ENCODE measurements at places on chromosomes 2 and 18.

DNA sequence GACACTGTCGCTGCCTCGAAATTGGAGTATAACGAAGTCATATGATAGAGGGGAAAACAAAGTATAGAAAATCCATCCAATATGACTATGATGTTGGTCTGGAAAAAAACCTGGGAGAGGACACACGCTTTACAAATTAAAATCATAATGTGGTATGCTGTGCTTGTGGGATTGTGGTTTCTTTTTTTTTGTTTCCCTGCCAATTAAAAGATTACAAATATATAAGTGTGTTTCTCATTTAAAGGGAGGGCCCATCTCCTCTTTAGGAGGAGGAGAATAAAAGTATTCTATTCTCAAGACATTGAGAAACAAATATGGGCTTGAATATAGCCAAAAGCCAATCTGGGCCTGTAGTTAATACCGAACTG, 86.6 kb downstream of the EPHA4 start:
- no peak for DNase-seq

- no peak for DNase-seq
Measured at GRCh38 chr18:56188529-56189275, 449.7 kb downstream of the TXNL1 start.

DNA sequence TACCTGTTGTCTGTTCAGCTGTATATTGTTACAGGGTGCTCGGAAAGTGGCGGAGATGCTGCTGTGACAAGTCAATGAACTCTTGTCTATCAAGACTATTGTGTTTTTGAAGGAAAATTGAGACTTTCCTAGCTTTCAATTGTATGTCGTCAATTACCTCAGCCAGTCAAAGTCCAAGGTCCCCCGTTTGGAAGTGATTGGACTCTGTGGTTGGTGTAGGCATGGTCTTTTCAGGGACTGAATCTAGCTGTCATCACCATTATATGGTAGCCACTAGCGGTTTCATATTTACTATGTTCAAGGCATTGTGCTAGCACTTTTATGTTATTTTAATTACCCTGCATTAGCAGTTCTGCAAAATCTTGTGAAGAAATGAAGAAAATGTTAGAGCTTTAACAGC, 54.9 kb downstream of the XRCC5 start:
- DNase-seq = no peak

GRCh38 chr18:54983041-54983686, 23.9 kb upstream of the CCDC68 start:
- no peak for DNase-seq

DNA sequence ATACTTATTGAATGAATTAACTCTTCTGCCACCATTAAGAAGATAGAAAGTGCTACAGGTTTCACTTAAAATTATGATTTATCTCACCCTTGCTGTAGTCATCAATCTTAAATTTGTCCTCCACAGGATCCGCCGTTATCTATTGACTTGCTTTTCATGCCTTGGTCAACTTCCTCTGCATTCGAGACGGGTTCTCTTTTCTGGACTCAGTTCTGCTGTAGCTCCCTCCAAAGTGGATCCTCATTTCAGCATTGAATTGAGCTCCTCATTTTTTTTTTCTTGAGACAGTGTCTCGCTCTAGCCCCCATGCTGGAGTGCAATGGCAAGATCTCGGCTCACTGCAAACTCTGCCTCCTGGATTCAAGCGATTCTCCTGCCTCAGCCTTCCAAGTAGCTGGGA, 27.6 kb downstream of the INPP5D start:
- DNase-seq = no peak

DNA sequence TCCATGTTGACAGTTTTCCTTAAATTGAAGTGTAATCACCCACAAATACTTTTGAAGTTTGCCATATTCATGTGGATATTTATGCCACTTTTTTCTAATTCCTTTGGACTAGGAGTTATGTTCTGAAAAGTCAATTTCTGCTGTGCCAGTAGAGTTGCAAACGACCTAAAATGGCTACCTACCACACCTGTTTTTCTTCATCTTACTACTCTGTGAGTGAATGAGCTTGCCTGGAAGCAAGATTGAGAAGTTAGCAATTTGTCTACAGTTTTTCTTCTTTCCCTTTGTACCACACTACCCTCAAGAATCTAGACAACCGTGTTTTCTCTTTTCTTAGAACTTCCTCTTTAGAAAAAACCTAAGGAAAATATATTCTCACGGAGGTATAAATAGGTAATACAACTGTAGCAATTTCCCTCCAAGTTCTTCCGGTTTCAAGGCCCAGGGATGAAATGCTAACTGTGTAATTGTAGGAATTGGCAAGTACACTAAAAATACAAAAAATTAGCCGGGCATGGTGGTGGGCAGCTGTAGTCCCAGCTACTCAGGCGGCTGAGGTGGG, 7.3 kb upstream of the SLC39A10 start:
- DNase-seq = no peak

GRCh38 chr2:179479947-179480346, 215.3 kb upstream of the SESTD1 start:
- DNase-seq = no peak
